ENCODE measurements at places on chromosomes 2 and 18.

DNA sequence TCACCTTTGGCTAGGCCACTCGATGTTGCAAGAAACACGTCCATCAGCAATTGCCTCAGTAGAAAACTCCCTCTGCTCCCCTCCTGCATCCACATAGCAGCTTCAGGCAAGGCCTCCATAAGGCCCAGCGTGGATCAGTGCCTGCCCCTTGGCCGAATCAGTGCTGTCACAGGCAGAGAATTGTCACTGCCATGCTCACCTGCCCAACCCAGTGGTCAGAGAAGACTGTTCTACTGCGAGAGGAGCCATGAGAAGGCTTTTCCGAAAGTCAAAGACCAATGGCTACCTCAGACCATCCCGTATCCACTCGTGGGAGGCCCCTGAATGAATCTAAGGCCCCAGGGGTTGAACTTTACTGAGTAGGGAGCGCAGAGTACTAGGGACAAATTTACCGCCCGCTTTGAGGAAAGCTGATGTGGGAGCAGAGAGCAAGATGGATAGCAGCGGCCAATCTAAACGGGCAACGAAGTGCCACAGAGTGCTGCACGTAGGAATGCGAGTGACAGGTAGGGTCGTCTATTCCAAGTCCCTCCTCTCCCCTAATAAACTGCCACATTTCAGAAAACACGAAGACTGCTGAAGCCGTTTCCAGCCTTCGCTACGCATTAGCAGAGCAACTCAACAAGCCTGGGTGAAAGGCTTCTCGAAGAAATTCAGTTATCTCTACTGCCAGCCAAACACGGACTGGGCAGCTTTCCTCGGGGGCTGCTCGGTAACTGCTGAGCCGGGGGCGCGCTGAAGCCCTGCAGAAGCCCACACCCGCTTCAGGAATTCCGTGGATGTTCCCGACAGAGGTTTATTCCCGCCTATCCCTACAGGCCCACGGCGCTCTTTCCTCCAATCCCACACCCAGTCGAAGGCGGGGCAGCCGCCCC is 968 bp upstream of the RALBP1 start:
- no peak for DNase-seq

- DNase-seq: no peak
Measured at GRCh38 chr2:225090746-225091145, 48.5 kb upstream of the DOCK10 start.

GRCh38 chr2:16408331-16409005 is 257.2 kb downstream of the CYRIA start:
- DNase-seq: no peak

DNA sequence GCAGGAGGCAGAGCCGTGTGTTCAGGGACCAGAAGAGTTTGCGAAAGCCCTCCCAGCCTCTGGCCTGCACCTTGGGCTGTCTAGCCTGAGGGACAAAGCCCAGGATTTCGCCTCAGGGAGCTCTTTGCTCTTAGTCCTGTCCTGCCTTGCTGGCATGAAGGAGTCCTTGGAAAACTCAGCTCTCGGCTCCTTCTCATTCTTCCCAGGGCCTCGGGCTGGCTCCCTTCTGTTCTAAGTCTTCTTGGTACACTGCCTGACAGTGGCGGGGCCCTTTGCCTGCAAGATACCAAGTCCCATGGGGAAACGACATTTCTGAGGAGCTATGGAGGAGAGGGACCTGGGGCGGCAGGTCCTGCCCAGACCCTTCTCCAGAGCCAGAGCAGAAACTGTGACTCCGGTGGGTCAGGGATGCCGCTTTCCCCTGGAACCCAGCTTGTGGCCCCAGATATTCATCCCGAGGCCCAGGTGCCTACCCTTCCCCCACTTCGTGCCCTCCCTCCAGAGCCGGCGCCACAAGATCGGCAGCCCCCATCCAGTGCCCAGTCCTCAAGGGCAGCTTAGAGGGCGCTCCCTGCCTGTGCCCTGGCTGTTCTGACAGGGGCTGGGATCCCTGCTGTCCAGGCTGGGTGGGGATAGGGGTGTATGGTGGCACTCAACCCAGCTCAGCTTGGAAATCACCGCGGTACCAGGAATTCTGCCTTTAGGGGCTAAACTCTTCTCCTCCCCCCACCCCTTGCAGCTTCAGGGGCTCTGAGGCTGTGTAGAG is 5.5 kb upstream of the CYP26B1 start:
- no peak for DNase-seq

DNA sequence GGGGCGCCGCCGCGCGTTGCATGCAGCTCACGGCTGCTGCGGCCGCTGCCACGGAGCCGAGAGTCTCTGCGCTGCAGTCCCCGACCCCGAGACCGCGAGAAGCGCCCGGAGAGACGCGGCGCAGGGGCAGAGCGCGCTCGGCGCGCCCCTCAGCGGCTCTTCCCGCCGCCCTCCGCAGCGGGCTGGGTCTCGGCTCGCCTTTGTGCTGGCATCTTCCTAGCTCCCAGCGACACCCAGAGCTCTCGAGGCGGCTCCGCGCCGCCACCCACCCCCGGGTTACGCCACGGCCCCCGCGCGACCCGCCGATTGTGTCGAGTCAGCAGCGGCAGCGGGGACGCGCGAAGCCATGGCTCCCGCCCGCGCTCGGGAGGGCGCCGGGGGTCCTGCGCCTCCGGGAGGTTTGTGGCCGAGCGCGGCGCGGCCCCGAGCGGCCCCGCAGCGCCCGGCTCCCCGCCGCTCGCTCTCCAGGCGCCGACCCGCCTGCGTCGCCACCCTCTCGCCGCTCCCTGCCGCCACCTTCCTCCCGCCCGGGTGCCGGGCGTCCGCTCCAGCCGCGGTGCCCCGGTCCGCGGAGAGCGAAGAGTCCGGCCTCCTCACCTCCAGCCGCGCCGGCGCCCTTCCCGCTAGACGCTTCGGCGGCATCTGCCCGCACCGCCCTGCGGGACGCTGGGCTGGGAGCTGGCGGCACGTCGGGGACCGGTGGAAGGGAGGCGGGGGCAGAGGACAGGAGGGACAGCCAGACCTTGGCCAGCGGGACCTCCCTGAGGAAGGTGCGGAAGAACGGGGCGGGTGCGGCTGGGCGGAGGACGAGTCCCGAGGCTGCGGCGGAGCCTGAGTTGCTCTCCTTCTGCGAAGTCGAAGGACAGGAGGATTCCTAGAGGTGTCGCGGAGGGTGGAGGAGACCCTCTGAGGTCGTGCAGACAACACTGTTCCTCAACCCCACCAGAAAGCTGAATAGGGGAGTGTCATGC is 46.3 kb upstream of the CCDC150 start:
- DNase-seq: no peak
